ENCODE measurements at places on chromosomes 7 and 10.

- DNase-seq: no peak
Measured at GRCh38 chr10:128854963-128855362, 612.1 kb upstream of the MGMT start.

DNA sequence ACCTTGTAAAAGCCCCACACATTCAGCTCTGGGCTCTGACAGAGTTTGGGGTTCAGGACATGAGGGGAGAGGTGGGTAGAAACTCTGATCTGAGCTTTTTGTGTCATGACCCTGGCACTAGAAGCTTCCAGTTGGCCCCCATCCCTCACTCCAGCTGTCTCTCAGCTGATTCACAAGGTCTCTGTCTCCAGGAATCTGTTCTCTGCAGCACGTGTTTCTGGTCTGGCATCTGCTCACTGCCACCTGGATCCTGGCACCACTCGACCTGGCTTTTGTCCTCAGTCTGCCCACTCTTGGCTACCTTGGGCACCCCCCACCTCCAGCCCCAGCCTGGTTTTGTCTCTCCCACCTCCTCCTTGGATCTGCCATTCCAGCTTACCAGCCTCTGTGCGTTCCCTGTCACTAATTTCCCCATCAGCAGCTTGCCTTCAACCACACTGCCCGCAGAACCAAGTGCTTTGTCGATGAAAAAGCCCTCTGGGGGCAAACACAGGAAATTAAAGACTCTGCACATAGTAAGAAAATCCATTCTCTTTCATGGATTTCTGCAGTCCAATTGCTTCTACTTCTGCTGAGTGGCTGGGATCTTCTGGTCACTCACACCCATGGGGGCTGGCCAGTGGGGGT, 18.3 kb upstream of the ADCYAP1R1 start:
- no peak for DNase-seq

DNA sequence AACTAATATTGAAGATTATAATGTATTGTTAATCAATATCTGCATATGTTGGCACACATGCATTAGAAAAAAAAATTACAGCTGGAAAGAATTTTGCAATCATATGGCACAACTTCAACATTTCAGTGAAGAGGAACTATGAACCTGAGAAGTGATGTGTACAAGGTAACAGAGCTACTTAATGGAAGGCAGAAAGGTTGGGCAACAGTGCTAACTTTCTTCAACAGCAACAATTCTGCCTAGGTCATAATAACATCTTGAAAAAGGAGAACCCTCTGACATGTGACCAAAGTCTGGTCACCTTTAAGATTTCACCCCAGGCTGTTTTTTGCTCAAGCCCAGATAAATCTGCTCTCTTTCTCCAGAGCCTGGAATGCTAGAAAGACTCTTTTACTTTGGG, 47.9 kb upstream of the SKAP2 start:
- no peak for DNase-seq

- no peak for DNase-seq
Measured at GRCh38 chr10:73907841-73908517, 3.0 kb upstream of the PLAU start.

DNA sequence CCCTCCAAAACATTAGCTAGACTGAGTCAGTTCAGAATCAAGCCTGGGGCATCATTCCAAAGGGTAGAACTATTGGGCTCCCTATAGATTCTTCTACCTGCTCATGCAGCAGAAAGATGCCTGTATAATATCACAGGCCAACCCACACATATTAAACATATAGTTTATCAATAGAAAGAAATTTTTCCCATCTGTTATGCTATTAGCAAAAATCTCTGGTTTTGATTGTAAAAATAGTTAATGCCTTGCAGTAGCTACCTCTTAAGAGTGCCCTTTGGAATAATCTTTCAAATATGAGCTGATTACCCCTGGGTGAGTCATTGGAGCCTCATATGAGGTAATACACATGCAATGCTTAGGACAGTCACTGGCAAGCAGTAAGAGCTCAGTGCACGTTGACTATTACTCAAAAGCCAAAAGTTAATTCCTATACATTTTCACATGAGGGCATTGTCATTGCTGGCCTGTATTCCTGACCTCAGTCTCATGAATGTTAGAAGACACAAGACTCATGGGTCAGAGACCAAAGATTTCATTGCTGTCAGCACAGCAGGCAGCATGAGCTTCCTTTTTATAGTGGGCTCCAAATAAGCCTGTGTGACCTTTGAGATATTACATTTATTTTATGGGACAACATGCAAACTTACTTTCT, 180.0 kb downstream of the FGFR2 start:
- no peak for DNase-seq

DNA sequence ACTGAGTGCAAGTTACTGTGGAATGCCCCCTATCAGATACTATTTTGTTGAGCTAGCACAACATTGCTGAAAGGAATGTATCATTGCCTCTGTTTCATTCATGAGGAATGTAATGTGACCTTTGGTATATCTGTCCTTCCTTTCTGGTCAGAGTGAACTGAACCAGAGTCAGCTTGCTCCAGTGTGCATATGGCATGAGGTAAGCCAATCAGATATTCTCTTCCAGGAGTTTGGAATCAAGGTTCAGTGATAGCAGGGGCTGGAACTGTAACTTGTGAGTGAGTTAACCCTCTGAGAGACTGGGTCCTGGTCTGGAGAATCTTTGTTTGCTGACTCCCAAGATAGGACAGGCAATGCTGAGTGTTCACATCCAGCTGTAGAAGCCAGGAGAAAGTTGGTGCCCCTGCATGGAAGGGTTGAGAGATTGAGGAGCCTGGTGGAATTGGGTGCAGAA, 45.3 kb upstream of the OSBPL3 start:
- DNase-seq: no peak

GRCh38 chr7:68458010-68458908, 1140.0 kb upstream of the AUTS2 start:
- no peak for DNase-seq

DNA sequence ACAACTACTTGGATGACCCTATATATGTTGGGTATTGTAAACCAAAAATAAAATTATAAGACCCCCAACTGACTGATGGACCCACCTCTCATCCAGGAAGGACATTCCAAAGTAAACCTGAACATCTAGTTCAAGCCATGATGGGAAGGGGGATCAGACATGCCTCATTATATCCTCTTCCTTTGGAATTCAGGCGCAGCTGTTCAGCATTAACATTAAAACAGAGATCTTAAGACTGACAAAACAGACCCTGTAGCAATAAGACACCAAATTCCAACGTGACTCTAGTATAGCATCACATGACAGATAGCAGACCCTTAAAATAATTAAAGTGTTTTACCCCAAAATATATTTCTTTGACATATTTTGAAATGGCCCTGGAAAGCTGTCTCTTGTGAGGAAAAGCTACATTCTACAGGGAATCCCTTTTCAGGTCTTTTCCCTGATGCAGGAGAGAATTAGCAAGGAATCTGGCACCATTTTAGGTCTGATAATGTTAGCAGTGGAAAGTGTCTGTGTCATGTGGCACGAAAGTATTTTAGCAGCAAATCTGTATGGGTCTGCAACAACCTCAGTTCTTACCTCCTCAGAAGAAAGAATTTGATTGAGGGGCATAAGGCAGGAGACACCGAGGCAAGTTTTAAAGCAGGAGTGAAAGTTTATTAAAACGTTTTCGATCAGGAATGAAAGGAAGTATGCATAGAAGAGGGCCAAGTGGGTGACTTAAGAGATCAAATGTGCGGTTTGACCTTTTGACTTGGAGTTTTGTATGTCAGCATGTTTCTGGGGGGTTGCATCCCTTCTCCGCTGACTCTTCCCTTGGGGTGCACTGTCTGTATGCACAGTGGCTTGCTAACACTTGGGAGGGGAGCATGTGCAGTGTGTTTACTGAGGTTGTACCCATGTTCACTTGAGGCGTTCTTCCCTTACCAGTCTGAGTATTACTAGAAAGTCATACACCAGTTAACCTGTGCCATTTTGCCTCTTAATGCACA, 236.6 kb upstream of the PPP1R3A start:
- no peak for DNase-seq

GRCh38 chr7:98860071-98860470, 9.7 kb downstream of the TMEM130 start:
- no peak for DNase-seq

GRCh38 chr10:129850790-129851189, 113.3 kb downstream of the EBF3 start:
- DNase-seq: no peak

DNA sequence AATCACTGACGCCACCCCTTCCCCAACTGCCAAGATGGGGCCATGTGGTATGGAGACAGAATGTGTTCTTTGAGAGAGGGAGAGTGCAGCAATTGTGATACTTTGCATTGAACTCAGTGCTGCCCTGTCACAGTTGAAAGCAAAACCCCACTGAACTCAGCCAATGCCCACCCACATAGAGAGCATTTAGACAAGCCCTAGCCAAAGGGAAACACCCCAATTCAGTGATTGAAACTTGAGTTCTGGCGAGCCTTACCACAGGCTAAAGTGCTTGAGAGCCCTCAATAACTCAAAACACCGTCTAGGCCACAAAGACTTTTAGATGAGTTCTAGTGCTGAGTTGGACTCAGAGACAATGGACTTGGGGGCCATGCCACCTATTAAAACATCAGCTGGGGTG, 751.9 kb upstream of the POT1 start:
- DNase-seq: no peak

DNA sequence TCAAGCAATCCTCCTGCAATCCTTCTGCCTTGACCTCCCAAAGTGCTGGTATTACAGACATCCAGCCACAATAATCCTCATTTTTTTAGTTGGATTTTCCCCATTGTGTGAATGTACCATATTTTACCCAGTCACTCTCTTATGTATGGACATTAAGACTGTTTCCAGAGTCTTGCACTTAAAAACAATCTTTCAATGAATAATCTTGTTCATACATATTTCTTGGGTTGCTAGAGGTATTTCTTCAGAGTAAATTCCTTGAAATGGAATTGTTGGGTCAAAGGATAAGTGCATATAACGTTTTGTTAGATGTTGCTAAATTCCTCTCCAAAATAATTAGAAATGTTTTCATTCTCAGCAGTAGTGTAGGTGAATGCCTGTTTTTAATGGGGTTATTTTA, 283.1 kb upstream of the KAT6B start:
- DNase-seq: no peak
